ENCODE measurements at places on chromosomes 16 and 17.

GRCh38 chr16:67091906-67092566, 17.7 kb upstream of the PHAF1 start:
- DNase-seq = peak; percentile 81

GRCh38 chr16:81473558-81473957, 28.9 kb downstream of the CMIP start:
- peak; percentile 23 for DNase-seq

DNA sequence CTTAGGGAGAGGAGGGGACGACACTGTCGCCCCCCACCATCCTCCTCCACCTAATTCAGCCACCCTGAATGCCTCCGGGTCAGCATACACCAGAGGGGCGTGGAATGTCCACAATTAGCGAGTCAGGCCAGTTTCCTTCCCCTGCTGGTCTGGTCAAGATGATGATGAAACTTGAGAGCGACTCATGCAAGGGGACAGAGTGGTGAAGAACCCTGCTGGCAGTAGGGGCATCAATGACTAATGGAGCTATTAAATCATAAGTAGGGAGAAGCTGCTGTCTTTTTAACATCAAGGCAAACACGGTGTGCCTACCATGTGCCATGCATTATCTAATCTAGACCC, 7.2 kb downstream of the SPACA3 start:
- peak; percentile 61 for DNase-seq

DNA sequence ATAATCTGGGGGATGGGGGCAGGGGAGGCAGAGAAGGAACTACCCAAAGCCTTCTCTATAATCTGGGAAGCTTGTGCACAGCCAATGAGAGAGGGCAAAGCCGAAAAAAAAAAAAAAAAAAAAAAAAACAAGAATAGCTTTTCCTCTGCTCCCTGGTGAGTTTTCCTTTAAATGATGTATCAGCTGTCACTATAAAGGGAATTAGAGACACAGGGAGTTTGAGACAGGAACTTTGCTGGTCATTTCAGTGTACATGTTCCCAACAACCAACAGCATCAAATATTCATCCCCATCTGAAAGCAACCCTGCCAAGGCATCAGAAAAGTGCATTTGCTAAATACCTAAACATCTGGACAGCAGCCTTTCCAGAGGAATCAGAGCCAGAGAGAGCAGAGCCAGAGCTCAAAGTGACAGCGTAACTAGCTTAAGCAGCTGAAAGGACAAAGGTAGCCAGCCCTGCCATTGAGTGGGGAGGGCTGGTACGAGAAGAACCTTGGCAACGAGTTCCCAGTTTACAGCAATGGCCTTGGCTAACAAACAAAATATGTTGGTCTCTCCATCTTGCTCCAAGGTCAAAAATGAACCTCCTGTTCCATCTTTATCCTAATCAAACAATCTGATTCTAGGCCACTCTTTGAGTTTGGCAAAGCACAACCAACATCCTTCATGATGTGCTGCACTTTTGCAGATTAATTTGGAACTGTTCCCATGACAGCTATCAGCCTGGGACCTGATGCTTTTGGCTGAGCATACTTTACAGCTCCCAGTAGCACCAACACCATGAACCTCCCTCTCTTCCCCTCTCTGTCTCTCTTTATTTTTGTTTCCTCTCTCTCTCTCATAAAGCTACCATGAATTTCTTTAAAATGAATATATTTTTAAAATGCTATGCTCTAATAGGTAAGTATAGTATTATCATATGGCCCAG, 143.7 kb upstream of the GNAO1 start:
- DNase-seq = no peak

GRCh38 chr17:50165867-50166517, at the start of gene SGCA:
Gene SGCA (plus strand): TSS chr17:50166005. CDS start chr17:50166041, 36 bp downstream.
- DNase-seq = no peak

DNA sequence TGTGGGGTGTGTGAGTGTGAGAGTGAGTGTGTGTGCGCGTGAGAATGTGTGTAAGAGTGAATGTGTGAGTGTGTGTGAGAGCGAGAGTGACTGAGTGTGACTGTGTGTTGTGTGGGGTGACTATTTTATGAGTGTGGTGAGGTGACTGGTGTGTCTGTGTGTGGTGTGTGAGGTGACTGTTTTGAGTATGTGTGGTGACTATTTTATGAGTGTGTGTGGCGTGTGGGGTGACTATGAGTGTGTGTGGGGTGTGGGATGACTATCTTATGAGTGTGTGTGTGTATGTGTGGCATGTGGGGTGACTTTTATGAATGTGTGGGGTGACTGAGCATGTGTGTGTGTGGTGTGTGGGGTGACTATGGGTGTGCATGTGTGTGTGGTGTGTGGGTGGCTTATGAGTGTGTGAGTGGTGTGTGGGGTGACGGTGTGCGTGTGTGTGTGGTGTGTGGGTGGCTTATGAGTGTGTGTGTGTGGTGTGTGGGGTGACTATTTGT, 152.9 kb upstream of the PLCG2 start:
- DNase-seq = no peak

- peak; percentile 66 for DNase-seq
Measured at GRCh38 chr17:50944054-50944901, 78.1 kb upstream of the TOB1 start.

- DNase-seq = no peak
Measured at GRCh38 chr17:73510981-73511718, 133.1 kb downstream of the SDK2 start.

- DNase-seq = no peak
Measured at GRCh38 chr17:21276264-21276588, 8.3 kb upstream of the MAP2K3 start.

DNA sequence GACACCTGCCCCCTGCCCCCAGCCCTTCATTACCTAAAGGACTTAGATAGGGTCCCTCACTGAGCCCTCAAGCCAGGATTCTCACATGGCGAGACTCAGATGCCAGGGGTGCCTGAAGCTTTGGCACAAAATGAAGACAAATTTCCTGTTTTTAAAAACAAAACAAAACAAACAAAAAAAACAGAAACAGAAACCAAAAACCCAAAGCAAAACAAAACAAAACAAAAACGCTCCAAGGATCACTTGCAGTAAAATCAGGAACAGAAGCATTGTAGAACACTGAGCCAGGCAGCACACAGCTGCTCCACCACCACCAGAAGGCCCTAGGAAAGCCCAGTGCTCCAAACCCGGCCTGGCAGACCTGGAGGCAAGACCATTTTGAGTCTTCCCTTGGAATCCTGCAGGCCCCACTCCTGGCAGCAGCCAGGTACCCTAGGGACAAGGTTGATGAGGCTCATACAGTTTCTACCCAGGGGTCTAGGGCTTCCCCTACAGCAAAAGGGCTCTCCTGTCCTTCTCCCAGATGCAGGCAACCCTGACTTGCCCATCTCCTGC, 20.8 kb downstream of the MYO18A start:
- no peak for DNase-seq

DNA sequence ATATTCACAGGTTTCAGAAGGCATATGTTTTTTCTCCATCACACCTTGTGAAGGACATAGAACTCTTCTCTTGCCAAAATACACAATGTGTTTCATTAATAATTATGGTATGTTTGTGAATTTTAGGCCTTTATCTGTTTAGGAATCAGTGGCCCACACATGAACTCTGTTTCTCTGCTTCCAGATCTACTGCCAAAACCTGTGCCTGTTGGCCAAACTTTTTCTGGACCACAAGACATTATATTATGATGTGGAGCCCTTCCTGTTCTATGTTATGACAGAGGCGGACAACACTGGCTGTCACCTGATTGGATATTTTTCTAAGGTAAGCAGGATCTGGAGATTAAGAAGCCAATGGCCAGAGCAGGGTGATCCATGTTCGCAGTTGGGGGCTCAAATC, 26.4 kb downstream of the TAC4 start:
- DNase-seq = no peak

GRCh38 chr16:76654088-76654820, 377.1 kb downstream of the CNTNAP4 start:
- no peak for DNase-seq
